HCT116 (cell line): ENCODE measurements at places on chromosomes 16 and 17.

- peak; percentile 10 for DNase-seq
Observed at GRCh38 chr16:87681981-87682570, 79.8 kb downstream of the JPH3 start.

- DNase-seq = no peak
Observed at GRCh38 chr17:36675786-36676185, 74.4 kb downstream of the MRM1 start.

DNA sequence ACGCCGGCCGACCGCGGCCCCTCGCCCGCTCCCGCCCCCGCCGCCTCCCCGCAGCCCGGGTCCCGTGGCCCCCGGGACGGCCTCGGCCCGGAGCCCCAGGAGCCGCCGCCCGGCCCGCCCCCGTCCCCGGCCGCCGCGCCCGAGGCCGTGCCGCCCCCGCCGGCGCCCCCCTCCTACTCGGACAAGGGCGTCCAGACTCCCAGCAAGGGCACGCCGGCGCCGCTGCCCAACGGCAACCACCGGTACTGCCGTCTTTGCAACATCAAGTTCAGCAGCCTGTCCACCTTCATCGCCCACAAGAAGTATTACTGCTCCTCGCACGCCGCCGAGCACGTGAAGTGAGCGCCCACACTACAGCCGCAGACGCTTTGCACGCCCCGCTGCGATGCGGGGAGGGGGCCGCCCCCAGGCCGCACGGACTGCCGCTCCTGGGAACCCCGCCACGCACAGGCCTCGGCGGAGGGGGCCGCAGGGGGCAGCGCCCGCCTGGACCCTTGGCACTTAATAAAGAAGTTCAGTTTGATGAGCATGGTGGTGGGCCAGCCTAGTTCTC is 35.5 kb upstream of the ZC3H18 start:
- DNase-seq = peak; percentile 24

- no peak for DNase-seq
Observed at GRCh38 chr17:19370493-19370960, 7.8 kb upstream of the MAPK7 start.

- DNase-seq = peak; percentile 60
Observed at GRCh38 chr16:19167710-19168370, at the start of gene SYT17. Gene SYT17 (plus strand): TSS chr16:19168240. CDS start chr16:19168647, 407 bp downstream.

- peak; percentile 29 for DNase-seq
Observed at GRCh38 chr16:3266873-3267537, 10.6 kb upstream of the MEFV start.

DNA sequence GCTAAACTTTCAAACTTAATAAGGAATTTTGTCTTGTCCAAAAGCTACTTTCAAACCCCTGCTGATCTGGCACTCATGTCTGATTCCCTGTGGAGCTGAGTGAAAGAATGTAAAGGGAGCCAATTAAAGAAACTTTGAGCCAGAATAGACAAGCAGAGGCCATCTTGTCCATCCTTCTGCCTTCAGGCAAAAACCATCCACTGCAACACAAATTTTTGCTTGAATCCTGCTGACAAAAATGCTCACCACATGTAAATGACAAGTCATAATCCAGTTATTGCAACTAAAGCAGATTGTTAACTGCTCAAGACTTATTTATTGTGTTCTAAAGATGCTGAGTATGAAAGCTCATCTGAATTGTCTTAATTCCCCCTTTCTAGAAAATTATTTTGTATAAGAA is 124.0 kb upstream of the HLF start:
- no peak for DNase-seq

DNA sequence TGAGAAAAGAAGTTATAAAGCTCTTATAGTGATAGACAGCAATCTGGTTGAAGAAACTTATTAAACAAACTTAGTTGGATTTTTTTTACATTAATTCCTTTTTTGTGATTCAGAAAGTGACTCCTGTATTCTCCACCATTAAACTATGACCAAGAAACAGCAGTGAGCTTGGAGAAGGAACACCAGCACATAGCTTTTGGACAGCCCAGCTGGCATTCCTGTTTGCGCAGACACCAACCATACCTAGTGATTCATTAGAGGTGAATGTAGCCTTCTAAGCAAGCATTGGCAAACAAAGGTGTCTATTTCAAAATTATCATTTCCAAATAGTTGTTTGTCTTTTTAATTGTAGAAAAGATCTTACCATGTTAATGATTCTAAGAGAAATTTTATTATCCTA is 94.4 kb downstream of the STXBP4 start:
- no peak for DNase-seq

DNA sequence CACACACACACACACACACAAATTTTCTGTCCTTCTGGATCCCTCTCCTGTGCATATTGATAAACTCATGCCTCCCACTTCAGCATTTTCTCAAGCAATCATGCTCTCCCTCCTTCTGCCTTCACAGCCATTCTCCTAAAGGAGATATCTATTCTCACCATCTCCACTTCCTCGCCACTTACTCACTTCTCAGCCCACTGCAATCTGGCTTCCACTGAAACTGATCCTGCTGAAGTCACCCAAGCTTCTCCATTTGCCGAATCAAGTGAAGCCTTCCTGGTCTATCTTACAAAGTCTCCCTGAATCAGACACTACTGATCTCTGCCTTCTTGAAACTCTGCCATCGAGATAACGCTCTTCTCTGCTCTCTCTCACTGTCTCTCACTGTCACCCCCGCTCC is 54.0 kb upstream of the GNAO1 start:
- DNase-seq = no peak

- DNase-seq = no peak
Observed at GRCh38 chr16:4288148-4288921, 15.5 kb upstream of the TFAP4 start.

- DNase-seq = no peak
Observed at GRCh38 chr16:80663078-80663477, 122.3 kb downstream of the DYNLRB2 start.

- no peak for DNase-seq
Observed at GRCh38 chr16:83738923-83739503, 68.8 kb upstream of the HSBP1 start.

DNA sequence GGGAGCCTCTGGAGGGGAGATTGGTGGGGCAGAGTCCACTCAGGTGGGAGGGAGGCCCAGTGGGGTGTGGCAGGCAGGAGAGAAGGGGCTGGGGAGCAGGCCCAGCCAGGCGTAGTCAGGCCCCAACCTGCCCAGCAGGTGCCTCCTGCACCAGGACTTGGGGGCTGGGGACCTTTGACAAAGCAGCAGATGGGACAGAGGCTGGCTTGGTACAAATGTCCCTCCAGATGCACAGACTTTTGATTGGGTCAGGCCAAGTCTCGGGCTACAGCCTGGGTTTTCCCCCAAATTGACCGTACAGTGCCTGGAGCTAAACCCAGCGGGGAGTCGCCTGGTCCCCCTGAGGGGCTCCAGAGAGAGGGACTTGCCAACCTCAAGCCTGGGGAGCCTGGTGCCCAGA is 411 bp downstream of the GGT6 start:
- no peak for DNase-seq

- DNase-seq = no peak
Observed at GRCh38 chr17:18314059-18314730, 599 bp downstream of the TOP3A start.

GRCh38 chr17:77807051-77807745 is 151.3 kb upstream of the TNRC6C start:
- DNase-seq = no peak
